ENCODE measurements at places on chromosomes 1 and 21. TPM values are rescaled to one million over a fixed set of nuclear protein-coding genes. Genes with fewer than 3 reads are reported as not detected.

The USP48 gene
- total RNA-seq = 78.7 TPM

The SPRR2A gene
- not detected for total RNA-seq

The CHML gene
- total RNA-seq = 23.3 TPM

The OLIG2 gene
- 21.4 TPM for total RNA-seq

The SELP gene
- not detected for total RNA-seq

The COL16A1 gene
- 52.2 TPM for total RNA-seq

The FCER1G gene
- 1.3 TPM for total RNA-seq

GRCh38 chr1:27570784-27571183 is 33.2 kb downstream of the AHDC1 start:
- no peak for DNase-seq

- DNase-seq = no peak
Measured at GRCh38 chr1:76659171-76659940, 207.9 kb upstream of the ST6GALNAC5 start.

DNA sequence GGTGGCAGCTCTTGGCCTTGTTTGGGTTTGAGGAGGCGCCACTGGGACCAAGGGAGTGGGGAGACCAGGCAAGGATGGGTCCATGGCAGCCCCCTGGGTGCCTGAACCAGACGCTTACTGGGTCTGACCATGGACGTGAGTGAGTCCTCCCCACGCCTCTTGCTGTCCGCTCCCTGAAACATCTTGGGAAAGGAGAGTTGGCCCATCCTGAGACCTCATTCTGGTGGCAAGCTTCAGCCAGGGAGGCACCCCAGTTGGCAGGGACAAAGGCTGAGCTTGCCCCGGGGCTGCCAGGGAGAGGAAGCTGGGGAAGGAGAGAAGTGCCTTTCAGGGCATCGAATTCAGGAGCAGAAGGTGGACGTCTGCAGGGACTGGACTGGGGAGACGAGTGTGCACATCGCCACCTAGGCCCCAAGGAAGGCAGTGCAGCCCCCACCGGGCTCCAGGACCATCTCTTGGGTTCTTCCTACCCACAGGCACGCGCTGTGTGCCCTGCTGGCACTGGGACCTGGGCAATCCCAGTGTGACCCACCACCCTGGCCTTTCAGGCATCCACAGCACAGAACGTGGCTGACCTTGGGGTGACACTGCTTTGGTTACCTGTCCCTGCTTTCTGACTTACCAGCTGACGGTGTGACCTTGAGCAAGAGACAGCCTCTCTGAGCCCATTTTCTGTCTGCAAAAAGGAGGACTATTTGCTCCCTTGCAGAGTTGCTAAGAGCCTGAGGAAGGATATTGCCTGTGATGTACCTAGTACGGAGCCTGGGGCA is 132.9 kb upstream of the WNT4 start:
- DNase-seq = peak; percentile 80

- DNase-seq = no peak
Measured at GRCh38 chr1:203144661-203145060, 17.1 kb downstream of the ADORA1 start.

DNA sequence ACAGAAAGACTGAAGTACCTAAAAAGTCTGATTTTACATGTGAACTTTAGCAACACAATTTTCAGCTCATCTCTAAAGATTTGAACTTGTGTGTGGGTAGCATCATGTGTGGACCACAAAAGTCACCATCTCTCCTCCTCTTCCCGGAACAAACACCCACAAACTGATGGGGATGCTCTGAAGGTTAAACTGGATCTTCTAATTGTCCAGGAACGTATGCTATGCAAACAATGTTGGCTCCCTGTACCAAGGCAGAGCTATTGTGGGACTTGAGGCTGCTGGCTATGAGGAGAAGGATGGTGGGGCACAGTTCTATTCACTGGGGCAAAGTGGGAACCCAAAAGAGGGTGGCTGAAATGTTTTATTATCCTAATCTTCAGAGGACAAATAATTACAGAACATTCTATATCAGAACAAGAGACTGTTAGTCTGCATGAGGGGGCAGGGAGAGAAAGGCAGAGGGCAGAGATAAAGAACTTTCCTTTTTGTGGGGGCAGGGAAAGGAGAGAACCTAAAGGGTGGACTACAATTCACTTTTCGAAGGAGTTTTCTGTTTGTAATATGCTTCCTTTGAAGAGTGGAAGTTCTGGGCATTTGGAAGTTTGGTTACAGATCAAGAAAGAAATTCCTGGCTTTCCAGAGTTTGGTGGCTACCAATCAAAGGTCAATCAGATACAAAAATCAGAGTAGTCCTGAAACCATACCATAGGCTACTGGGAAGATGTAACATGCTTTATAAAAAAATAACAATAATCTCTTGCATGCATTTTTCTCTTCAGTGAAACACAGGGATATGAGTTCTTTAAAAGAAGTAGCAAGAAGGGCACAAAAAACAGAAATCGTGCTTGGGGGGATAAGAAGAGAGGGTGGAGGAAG is 62.9 kb downstream of the GADD45A start:
- DNase-seq = no peak

DNA sequence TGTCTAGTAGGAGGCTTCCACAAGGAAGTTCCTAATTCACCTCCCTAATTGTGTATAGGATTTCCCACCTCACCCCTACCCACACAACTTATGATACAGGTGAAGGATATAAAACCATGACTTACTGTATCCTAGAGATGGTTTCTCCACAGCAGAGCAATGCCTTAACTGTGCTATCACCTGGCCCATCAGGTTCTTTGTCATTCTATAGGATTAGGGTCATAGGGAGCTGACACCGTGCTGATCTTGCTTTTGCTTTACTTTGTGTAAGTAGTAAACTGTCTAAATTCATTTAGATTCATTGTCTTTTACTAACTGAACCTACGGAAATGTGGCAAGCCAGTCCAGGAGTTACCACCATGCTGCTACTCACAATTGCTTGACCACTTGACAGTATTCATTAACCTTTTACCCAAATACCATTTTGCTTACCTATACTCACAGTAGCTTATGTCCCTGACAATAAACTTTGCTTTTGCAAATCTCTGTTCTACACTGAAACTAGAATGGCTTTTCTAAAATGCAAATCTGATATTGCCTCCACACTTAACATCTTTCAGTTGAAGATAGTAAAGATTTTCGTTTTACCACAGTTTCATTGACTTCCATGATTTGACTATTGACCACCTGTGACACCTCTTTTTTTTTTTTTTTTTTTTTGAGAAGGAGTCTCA is 147.6 kb downstream of the IFI44 start:
- no peak for DNase-seq

GRCh38 chr1:226627924-226628611 is 79.5 kb downstream of the STUM start:
- DNase-seq = no peak

GRCh38 chr21:33732038-33732437 is 89.7 kb downstream of the ITSN1 start:
- no peak for DNase-seq

GRCh38 chr1:91799863-91800262 is 86.1 kb downstream of the TGFBR3 start:
- DNase-seq = no peak

DNA sequence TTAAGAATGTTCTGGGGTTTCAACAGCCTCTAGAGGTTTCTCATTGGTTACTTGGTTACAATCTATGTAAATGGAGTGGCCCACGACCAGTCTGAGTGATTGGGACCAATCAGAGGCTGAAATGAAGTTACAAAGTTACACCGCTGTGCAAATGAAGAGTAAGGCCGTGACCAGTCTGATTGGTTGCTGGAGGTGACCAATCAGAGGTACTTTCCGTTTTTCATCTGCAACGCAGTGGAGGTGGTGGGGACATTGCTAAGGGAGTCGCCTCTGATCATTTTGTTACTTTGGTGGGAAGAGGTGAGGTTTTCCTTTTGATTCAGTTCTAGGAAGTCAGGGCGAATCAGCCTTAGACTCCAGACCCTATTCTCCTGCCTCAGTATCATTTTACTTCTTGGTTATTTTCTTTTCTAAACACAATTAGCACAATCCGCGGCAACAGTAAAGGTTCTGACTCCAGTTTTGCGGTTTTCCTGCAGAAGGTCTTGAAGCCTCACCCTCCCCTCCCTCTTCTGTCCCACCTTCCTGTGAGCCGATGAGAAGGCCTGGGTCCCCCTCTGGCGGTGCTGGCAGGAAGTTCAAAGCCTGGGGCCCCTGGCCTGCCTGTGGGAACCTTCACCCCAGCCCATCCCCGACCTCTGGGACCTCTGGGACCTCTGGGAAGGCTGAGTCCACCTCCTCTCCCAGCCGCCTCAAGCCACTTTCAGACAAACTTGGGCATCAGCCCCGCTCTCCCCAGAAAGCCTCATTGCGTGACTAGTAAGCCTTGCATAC is 38.7 kb upstream of the TTC34 start:
- no peak for DNase-seq

DNA sequence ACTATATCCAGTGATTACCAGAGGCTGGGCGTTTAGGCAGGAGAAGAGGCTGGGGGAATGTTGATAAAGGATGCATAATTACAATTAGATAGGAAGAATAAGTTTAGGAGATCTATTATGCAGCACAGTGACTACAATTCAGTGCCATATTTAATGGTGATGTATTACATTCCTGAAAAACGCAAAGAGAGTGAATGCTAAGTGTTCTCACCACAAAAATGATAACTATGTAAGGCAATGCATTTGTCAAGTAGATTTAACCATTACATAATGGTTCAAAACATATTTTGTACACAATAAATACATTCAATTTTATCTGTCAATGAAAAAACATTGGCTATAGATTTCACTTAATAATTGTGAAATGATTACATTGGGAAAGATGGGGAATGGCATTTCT is 548.9 kb downstream of the NUF2 start:
- no peak for DNase-seq

- peak; percentile 64 for DNase-seq
Measured at GRCh38 chr1:143720087-143721023, 251.4 kb downstream of the FAM72C start.

DNA sequence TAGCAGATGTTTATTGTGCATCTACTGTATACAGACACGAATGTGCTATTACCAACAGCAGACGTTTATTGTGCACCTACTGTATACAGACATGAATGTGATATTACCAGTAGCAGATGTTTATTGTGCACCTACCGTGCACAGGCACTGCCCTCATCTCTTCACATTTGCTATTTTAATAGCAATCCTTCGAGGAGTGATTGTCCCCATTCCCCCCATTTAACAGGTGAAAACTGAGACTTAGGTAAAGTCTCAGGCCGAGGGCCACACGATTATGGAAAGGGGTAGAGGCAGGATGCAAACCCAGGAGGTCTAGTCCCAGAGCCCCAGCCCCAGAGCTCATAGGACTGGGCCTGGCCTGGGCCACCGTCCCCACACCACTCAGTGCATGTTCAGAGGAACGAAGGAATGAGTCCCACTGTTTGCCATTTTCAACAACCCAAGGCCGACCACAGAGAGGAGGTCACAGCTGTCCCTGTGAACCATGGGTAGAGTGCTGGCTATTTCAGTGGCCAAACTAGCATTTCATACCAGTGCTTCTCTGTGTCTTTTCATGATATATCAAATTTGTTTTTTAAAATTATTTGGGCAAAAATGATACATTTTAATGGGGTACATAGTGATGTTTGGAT is 114.4 kb upstream of the TMEM51 start:
- no peak for DNase-seq

DNA sequence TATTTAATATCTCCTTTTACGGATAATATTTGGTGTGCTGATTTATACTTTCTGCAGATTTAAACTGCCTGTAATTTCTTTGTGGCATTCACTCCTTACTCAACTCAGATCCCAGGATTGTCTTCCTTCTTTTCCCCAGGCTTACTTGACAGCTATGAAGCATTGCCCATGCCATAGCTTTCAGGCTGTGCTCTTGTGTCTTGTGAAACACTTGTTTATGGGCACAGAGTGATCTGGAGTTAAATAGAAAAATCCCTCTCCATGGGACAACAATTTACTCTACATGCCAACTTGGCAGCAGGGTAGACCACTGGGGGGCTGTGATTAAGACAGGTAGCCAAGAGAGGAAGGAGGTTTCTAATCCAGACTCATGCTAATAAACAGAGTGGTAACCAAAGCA is 57.4 kb downstream of the PPP1R12B start:
- no peak for DNase-seq

DNA sequence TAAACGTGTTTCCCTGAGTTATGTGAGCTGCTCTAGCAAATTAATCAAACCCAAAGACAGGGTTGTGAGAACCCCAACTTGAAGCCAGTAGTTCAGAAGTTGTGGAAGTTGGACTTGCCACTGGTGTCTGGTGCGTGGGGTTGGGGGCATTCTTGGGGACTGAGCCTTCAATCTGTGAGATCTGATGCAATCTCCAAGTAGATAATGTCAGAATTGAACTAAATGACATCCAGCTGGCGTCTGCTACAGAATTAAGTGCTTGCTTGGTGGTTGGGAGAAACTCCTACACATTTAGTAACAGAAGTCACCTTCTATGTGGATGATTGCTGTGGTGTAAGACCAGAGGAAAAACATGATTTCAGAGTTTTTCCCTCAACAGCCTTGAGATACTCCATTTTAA is 207.4 kb downstream of the FGGY start:
- DNase-seq = no peak

GRCh38 chr1:229406798-229407197 is 27.1 kb downstream of the ACTA1 start:
- peak; percentile 46 for DNase-seq
